ENCODE measurements at places on chromosomes 5 and 9.

- no peak for DNase-seq
Observed at GRCh38 chr5:159424123-159424522, 93.8 kb upstream of the IL12B start.

DNA sequence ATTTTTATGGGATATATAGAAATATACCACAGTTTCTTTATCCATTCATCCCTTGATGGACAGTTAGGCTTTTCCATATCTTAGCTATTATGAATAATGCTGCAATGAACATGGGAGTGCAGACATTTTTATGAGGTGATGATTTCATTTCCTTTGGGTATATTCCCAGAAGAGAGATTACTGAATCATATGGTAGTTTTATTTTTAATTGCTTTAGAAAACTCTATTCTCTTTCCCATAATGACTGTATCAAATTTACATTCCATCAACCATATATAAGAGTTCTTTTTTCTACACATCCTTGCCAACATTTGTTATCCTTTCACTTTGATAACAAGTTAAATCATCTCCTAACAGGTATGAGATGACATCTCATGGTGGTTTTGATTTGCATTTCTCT is 821.6 kb downstream of the TLE1 start:
- peak; percentile 5 for DNase-seq

DNA sequence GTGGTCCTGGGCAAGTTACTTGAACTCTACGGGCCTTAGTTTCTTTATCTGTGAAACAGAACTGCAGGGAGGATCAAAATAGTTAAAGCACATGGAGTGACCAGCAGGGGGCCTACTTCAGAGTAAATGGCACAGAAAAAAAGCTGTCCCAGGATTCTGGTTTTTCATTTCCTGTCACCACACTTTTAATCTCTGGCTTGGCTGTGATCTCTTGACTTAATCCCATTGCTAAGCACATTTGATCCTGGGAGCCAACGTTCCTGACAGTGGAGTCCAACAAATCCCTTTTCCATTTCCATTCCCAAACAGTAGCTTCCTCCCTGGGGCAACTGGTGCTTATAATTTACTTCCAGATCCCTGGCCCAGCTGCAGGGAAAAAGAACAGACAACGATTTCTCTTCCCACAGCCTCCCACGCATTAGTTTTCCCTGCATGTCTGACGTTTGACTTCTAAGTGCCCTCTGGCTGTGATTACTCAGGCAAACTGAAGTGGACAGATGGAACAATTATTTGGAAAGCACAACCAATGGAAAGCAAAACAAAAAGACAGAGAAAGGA is 136.5 kb upstream of the STK32A start:
- no peak for DNase-seq

GRCh38 chr9:110241858-110242321 is 14.4 kb downstream of the TXN start:
- DNase-seq = no peak

- DNase-seq = no peak
Observed at GRCh38 chr9:70603020-70603411, 188.6 kb upstream of the KLF9 start.

- DNase-seq = no peak
Observed at GRCh38 chr5:61647672-61648071, 315.6 kb downstream of the ZSWIM6 start.
